CD8-positive, alpha-beta T cell (primary cell): ENCODE measurements at places on chromosomes 7 and 10. TPM values are rescaled to one million over a fixed set of nuclear protein-coding genes. Genes with fewer than 3 reads are reported as not detected.

The AKR1C2 gene
- not detected for total RNA-seq

The ANXA11 gene
- 136 TPM for total RNA-seq

The ANKRD2 gene
- not detected for total RNA-seq

- DNase-seq: no peak
Observed at GRCh38 chr10:21953585-21954057, 49.9 kb downstream of the DNAJC1 start.

GRCh38 chr10:33819206-33819605, 484.7 kb upstream of the NRP1 start:
- DNase-seq: no peak

- no peak for DNase-seq
Observed at GRCh38 chr7:128879461-128879938, 16.8 kb downstream of the ATP6V1F start.

- no peak for DNase-seq
Observed at GRCh38 chr7:140876519-140877248, 48.0 kb downstream of the BRAF start.
